Heart left ventricle (tissue), 16 donors: ENCODE measurements at places on chromosomes 3 and 15. TPM values are rescaled to one million over a fixed set of nuclear protein-coding genes. Genes with fewer than 3 reads are reported as not detected.

DNA sequence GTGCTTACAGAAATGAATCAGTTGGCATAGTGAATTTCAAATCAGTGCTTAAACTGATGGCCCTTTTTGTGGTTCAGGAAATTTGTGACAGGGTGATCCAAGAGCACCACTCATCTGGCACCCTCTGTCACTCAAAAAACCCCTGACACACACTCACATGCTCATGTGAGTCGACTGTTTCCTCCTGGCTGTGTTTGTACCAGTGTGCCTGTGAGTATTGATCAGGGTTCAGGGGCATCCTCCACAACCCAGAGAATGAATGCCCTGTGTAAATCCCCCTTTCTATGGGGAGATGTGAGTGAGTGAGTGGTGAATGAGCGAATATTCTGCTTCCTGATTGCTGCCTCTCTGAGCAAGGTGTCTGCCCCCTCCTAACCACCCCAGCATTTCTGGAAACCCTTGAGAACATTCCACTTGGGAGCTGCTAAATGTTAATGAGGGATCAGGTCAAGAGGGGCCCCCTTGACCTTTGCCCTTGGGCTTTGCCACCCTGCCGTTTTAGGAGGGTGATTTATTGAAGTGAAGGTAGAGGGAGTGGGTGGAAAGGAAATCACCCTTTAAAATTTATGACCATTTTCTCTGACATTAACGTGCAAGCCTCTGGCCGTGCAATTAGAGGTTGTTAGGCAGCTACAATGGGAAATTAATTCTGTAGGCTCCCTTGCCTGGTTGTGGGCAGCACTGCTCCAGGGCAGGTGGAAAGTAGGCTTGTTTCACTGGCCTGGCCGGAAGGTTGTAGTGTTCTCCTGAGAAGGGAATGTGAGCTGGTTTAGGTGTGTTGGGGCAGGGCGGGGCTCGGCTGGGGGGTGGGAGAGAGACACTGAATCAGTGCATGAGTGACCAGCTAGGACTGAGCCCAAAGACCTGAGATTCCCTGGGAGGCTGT lies 87.2 kb downstream of the SLCO3A1 start:
- DNase-seq, result no peak

DNA sequence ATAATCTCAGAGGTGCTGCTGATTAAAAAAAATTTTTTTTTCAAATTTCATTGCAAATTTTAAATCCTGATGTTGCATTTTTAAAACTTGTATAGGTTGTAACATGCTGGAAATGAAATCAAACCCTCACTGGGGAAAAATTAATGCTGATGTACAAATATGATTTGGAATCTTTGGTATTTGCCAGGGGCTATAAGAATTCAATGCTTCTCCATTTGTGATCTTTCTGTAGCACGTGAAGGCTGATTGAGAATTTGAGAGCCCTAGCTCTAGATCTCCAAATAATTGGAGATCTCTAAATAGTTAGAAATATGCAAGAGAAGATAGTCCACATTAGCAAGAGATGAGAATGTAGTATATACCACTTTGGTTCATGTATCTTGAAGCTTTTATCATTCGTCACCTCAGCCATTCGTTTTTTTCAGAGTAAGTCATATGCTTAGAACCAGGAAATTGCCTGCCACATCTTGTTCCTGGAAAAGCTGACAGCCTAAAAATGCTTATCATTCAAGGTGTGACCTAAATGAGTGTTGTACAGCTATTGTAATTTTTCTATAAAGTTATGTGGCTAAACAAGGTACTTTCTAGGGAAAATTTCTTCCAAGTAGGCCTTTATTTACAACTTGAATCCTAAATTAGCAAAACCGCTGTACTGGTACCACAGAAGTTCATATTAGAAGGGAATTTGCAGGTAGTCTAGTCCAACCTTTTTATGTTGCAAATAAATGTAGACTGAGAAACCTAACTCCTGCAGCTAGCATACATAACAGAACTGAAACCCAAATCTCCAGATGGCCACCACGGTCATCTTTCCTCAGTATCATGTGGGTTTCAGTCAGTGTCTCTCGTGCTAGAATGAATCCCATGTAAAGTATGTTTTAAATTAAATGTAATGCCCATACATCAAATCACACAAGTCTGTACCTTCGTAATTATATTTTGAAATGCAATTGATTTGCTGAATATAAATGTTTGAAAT lies 48.5 kb downstream of the FNDC3B start:
- no peak for DNase-seq

DNA sequence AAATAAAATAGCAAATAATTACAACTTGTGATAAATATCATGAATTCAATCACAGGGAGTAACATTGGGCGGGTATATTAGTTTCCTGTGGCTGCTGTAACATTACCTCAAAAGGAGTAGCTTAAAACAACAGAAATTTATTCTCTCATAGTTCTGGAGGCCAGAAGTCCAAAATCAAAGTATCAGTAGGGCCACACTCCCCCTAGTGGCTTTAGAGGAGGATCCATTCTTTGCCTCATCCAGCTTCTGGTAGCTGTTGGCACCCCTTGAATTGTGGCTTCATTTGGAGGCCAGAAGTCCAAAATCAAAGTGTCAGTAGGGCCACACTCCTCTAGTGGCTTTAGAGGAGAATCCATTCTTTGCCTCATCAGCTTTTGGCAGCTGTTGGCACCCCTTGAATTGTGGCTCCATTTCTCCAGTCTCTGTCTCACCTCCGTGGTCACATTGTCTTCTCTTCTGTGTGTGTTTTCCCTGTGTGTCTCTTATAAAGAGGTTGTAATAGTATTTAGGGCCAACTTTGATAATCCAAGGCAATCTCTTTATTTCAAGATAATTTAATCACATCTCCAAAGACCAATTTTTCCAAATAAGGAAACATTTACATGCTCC lies 3.1 kb upstream of the CFAP20DC start:
- DNase-seq, result no peak

GRCh38 chr3:192642651-192643050 lies 84.7 kb downstream of the FGF12 start:
- DNase-seq, result peak; percentile 48

- peak; percentile 14 for DNase-seq
Measured at GRCh38 chr15:25175789-25176615, 221.2 kb downstream of the SNRPN start.

- DNase-seq, result no peak
Measured at GRCh38 chr3:71262364-71263265, 320.9 kb downstream of the FOXP1 start.

GRCh38 chr3:127534564-127534963 lies 56.0 kb downstream of the TPRA1 start:
- DNase-seq, result no peak

DNA sequence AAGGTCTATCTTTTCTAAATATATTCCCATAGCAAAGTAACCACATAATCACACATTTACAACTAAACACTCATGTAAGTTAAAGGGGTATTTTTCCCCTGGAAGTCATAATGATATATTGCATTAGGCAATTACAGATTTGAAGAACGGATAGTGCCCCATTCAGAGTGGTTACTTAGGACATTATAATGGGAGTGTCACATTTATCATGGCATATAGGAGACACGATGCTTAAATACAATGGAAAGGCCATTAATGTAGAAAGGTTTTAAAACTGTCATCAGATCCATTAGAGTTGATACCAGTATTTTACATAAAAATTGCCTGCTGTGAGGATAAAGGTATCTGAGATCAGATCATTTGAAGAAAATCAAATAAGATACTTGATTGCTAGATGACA lies 582.0 kb upstream of the SEMA6D start:
- no peak for DNase-seq

DNA sequence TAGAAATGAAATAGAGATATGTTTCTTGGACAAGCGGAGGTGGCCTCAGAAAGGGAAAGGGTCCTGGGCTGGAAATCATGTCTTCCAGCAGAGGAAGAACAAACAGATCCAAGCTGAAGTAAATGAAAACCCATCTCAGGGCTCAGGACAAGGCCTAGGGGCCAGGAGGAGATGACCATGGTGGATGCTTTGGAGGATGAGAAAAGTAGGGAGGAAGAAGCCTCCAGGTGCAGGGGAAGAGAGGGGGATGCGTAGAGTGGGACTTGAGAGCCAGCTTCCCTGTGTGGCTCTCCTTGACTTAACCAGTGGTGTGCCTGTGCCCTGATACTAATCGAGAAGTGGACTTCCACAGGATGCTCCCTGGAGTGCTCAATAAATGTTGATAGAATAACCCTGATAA lies 203.2 kb downstream of the FAM43A start:
- DNase-seq, result no peak

GRCh38 chr3:156888176-156888575 lies 62.0 kb downstream of the LEKR1 start:
- no peak for DNase-seq

DNA sequence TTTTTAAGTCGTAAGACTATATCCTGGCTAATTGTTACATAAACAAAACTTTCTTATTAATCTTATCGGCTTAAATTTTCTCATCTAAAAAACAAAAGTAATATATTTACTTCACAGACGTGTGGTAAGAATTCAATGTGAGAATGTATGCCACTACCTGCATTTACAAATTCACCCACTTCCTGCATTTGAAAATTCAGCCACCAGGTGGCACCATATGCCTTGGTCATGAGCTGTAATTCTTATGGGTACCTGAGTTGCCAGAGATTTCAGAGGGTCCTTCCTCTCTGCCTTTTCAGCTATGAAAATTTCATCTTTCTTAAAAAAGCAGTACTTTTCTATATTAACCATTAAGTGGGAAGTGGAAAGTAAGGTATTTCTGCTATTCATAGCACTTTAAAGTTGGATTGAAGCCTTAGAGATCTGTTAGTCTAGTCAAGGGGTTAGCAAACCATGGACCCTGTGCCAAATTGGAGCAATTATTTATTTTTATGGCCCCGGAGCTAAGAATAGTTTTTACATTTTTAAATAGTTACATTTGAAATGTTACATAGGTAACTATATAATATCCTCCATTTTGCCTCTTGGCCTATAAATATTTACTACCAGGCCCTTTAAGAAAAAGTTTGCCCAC lies 127.8 kb downstream of the HCN4 start:
- peak; percentile 48 for DNase-seq

DNA sequence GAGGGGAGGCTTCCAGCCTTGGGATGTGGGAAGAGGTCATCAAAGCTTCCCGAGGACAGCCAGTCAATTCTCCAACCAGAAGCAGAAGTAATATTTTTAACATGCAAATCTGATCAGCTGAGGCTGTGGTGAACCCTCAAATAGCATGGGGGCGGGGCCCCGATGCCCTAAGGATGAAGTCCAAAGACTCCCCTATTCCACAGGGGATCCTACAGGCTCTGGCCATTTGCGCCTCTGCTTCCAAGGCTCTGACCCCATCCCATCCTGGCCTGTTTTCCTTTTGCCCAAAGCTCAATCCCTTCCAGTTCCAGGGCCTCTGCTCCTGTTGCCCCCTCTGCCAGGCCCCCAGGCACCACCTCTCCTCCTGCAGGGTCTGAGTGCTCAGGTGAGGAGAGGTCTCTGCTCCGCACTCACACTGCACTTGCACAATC lies 6.7 kb upstream of the CSK start:
- DNase-seq, result no peak

DNA sequence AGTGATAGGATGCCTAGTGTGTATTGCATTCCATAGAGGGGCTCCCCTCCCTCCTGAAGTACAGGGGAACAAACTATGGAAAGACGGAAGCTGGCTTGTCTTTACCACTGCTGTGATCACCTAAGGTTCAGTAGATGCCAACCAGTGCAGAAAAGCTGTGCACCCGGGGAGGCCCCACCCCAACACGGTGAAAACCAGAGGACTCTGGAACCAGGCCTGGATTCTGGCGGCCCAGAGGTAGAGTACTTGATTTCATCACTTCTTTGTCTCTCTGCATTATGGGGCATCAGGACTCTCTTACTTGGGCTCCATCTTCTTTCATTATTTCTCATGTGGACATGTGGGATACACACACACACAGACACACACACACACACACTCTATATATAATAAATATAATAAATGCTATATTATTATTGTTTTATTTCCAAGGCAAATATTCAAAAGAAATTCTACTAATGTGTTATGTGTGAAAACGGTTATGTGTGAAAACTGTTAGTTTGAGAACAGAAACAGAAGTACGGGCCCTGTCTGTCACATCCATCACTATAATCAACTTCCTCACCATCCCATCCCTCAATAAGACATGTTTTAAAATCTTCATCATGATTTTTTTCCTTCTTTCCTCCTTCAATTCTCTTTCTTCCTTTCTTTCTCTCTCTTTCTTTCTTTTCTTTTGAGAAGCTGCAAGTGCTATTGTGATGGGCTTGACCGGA lies 152.4 kb upstream of the CMC1 start:
- DNase-seq, result no peak

GRCh38 chr15:66631616-66632263 lies 65.9 kb upstream of the LCTL start:
- DNase-seq, result no peak

- DNase-seq, result no peak
Measured at GRCh38 chr3:183437061-183437460, 8.6 kb upstream of the MCF2L2 start.

Gene HDGFL3
- 22.3 TPM for polyA plus RNA-seq

Gene TRAT1
- polyA plus RNA-seq, result 0.08 TPM

Gene IGDCC3
- polyA plus RNA-seq, result 0.07 TPM

Gene B3GNT5
- 3.0 TPM for polyA plus RNA-seq

Gene COLQ
- 7.4 TPM for polyA plus RNA-seq

Gene IFT122
- 7.2 TPM for polyA plus RNA-seq

Gene C2CD4A
- 0.04 TPM for polyA plus RNA-seq

Gene SLC12A6
- 7.0 TPM for polyA plus RNA-seq

Gene GOLGA6L6
- polyA plus RNA-seq, result not detected

Gene HACL1
- 12.5 TPM for polyA plus RNA-seq
